ENCODE measurements at places on chromosomes 2 and 18.

GRCh38 chr2:163247156-163247846, 408.7 kb upstream of the KCNH7 start:
- no peak for DNase-seq

DNA sequence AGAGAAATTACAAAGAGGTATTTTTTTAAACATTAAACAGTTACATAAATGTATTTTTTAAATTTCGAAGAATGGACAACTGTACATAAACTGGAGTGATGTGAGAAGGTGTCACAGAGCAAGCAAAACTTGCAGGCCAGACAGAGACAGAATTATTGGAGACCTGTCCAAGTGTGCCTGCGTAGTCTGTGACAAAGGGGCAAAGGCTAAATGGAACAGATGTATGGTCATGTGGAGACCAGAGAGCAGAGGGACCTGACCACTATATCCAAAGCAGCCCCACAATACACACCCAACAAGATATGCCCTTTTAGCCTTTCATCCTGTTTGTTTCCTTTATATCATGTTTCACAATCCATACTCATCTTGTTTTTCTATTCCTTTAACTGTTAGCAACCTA, 225.3 kb upstream of the VWC2L start:
- no peak for DNase-seq

GRCh38 chr18:13445241-13445897, 226.8 kb downstream of the LDLRAD4 start:
- no peak for DNase-seq

GRCh38 chr2:2326068-2327040, 4.7 kb downstream of the MYT1L start:
- DNase-seq: no peak

DNA sequence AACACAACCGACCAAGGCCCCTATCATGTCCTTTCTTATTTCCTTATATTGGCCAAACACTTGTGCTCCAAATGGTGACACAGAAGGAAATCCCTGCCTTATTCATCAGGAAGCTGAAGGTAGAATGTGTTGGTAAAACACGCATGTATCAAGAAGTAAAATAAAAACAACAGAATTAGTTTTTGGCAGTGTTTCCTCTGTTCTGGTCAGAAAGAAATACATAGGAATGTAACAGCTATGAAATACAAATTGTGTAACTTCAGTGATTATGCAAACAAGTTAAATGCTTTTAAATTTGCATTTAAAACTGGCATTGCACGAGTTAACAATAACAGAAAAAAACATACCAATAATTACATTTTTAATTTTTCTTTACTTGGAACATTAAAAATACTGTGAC, 19.3 kb downstream of the ST6GAL2 start:
- no peak for DNase-seq

- no peak for DNase-seq
Measured at GRCh38 chr2:230589497-230590015, 123.1 kb upstream of the CAB39 start.

DNA sequence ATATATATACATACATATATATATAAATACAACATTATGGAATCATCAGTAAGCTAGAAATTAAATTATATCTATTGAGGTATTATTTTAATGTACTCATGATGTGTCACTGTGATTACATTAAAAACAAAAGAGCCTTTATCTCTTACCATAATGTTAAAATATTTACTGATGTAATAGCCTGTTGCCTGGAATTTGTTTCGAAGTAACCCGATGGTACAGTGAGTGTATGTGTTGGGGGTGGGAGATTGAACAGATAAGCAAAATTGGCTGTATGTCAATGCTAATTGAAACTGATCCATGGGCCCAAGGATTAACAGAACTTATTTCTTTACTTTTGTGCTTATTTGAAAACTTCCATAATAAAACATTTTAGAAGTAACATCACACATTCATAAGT, 1473.2 kb downstream of the LRP1B start:
- no peak for DNase-seq
